ENCODE measurements at places on chromosomes 5 and 9.

GRCh38 chr9:127608104-127608966 lies 3.7 kb upstream of the STXBP1 start:
- DNase-seq = peak; percentile 83

- no peak for DNase-seq
These were observed 498.1 kb upstream of the TNC start for GRCh38 chr9:115615821-115616665.

DNA sequence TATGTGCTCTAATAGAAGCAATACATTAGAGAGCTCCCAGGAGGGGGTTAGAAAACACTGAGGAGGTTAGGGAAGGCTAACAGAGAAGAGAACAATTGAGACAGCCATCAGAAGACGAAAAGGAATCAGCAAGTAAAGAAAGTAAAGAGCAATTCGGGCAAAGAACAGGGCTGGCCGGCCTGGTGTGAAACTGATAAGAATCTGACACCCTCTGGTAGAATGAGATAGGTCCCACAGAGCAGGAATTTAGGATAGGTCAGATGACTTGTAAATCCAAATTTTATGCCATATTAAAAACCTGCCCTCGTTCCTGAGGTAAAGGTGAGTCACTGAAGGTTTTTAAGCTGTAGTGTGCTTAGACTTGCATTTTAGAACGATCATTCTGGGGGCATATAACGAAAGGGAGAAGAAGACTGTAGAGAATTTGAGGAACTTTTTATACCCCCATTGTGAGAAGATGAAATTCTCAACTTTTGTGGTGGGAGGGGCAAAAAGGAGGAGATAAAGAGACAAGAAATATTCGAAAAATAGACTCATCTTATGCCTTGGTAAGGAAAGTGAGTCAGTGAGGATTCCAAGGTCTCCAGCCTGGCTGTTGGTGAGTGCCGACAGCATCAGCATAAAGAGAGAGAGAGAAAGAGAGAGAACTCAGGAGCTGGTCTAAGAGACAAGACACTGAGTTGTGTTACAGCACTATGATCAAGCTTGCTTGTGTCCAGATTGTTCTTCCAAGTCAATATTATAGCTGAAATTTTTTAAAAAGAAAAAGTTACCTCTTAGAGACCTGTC lies 51.3 kb downstream of the TMEM167A start:
- no peak for DNase-seq

DNA sequence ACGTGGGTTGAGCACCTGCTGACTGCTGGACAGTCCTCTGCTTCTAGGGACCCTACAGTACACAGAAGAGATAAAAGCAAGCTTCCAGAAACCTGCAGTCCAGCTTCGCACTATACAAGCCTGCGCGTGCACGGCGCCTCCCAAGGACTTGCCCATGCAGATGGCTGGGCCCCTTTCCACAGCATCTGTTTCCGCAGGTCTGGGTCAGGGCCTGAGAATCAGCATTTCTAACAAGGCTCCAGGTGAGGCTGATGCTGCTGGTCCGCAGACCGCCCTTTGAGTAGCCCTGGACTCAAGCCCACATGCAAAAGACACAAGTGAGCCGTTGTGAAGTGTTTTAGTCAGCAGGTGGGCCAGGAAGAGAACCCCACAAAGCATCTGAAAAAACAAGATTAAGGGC lies 133.1 kb downstream of the HSD17B3 start:
- DNase-seq = no peak

GRCh38 chr9:37413311-37413710 lies 9.2 kb upstream of the GRHPR start:
- no peak for DNase-seq

DNA sequence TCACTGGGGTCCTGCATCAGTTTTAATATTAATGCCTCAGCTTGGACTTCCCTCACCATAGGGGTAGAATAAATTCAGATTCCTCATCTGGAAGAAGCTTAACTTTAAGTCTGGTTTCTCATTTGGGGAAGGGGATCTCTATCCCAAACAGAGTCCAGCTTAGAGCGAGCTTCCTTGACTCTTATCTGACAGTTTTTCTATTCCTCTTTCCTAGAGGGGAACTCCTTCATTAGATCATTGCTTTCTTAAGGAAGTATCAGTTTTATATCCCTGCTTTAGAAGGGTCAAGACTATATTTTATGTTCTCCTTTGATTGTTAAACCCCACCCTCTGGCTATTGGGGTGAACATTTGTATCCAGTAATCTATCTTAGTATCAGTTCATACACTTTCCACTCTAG lies 24.2 kb upstream of the CDC42SE2 start:
- no peak for DNase-seq

- DNase-seq = no peak
These were observed 596.9 kb downstream of the PDE4D start for GRCh38 chr5:59296317-59297264.

GRCh38 chr9:129865668-129866320 lies 30.5 kb downstream of the USP20 start:
- no peak for DNase-seq

GRCh38 chr9:102185962-102186361 lies 447.5 kb upstream of the GRIN3A start:
- DNase-seq = no peak

DNA sequence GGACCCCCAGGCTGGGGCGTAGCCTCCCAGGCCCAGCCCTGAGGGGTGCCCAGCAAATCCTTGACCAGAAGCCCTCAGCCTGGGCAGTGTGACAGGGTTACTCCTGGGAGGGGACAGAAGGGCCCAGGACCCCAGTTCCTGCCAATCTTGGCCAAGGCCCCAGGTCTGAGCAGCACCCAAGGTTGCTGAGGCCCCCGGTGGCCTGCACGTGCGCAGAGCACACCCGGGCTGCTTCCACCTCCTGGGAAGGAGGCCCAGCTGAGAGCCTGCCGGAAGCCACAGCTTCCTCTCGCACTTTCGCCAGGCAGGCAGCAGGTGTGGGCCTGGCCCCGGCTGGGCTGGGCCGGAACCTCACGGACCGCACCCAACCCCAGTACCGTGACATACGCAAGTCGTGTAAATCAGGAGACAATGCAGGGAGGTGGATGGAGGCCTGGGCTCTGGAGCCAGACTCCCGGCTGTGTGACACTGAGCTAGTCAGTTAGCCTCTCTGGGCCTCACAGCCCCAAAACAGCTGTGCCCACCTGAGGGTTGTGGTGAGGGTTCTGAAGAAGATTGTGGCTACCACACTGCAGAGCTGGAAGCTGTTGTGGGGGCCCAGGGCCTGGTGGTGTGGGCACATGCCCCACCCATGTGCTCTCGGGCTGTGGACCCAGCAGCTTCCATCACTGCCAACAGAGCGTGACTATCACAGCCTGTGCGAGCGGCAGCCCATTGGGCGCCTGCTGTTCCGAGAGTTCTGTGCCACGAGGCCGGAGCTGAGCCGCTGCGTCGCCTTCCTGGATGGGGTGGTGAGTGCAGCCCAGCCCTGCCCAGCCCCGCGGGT lies 5.1 kb downstream of the GRK6 start:
- no peak for DNase-seq

DNA sequence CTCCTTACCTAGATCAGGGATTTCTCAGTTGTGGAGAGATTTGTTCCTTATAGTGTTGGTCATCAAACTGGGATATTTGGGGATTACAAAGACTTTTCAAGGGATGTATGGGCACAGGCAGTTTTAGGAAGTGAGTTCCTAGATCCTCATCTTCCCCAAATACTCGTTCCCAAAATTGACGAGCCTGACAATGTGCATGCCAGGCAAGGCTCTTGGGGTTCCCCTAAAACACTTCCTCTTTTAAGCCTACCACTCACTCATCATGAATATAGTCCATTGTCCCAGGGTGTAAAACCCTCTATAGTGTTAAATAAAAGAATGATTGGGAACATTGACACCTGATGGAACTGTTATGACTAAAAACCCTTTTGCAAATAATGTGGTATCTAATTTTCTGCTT lies 26.4 kb downstream of the PDCD1LG2 start:
- DNase-seq = no peak

GRCh38 chr9:77449240-77450084 lies 198.7 kb downstream of the GNA14 start:
- no peak for DNase-seq

DNA sequence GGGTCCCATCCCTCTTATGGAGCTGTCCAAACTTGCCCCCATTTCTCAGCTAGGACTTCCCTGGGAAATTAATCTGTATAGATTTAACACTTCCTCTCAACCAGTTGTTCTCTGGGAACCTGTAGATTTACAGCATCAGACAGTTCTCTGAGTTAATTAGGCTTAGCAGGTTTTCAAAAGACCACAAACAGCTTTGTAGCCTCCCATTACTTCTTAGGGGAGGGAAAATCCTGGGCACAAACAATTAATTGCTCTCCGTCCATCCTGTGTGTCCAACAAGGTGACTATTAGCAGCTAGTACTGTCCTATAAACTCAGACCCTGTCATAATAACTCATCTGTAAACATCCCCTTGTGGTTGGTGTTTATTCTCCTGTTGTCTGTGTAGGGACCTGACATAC lies 197.9 kb downstream of the GOLPH3 start:
- no peak for DNase-seq

DNA sequence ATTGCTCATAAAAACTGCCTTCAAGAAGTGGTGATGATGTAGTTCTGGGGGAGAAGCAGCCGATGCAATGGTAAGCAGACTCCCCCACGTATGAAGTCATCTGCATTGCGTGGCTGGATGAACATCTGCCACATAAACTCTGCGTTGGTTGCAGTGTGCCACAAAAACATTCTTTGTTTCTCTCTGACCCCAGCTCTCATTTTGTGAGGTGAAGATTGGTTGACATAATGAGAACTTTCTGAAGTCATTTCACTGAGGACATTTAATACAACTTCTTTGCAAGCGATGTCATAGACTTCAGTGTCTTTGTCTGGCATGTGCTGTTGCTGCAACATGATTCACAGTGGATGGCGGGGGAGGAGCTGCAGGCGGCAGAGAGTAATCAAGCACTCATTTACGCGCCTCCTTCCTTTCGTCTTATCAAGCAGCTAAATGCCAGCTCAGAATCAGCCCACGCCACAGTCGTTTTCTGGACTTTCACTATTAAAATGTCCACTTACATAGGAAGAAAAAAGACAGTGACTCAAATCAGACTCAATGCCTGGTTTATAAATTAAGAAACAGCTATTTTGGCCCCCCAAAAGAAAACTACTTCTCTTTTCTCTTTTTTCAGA lies 91.5 kb upstream of the NFIL3 start:
- no peak for DNase-seq

GRCh38 chr9:88746029-88746742 lies 211.2 kb downstream of the NXNL2 start:
- no peak for DNase-seq

DNA sequence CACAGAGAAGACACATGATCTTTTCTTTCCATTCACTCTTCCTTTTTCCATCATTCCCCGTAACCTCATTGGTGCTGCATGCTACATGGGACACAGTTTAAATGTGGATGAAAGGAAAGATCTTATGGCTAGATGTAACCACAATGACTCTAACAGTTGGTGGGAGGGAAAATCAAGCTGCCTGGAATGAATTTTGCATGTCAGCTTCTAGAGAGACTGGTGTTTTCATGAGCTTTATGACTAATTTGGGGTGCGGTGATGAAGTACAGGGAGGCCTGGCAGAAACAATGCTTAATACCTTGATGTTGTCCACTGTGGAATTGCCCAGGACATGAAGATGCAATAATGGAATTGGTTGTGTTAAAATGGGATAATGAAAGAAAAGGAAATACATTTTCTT lies 55.9 kb upstream of the MYO10 start:
- no peak for DNase-seq

DNA sequence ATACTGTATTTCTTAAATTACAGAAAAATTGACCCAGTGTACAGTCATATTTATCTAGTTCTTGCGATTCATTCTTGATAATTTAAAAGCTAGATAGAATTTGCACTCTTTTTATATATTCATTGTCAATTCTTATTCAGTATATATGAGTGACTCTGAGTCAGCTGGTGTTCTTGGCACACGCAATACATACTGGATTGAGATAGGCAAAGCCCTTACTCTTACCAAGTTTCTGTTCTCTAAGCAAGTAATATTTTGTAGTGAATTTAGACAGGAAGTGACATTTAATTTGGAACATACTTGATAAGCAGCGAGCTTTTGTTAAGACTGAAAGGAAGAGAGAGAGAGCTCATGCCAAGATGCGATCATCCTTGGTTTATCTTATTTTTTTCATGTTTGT lies 57.7 kb downstream of the GPBP1 start:
- no peak for DNase-seq

DNA sequence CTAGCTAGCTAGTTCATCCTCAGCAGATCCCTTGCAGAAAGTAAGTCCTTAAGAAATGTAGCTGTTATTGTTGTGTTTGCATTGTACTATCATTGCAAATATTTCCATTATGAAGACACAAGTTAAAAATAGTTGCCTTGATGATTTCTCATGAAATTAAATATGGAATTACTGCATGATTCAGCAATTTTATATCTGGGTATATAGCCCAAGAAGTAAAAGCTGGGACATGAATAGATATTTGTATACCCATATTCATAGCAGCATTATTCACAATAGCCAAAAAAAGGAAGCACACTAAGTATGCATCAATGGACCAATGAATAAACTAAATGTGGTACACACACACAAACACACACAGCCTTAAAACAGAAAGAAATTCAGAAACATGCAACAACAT lies 6.8 kb downstream of the IFNB1 start:
- no peak for DNase-seq

GRCh38 chr9:79581388-79581787 lies 9.6 kb downstream of the TLE4 start:
- no peak for DNase-seq

DNA sequence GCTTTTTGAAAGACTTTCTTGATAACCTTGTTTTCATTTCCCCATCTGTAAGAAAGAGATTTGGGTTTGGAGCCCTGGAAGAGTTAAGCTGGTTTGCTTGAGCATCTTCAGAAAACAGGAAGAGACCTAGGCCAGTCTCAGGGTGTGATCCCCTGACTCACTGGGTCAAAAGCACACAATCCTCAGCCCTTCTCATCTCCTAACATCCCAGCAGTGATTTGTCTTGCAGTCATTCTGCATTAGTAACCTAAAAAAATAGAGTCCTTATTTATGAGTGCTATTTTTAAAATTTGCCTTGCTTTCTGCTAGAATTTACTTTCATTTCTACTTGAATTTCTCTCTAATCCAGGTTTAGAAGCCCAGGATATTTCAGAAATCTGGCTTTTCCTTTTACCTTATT lies 16.4 kb upstream of the ARSB start:
- DNase-seq = no peak

- no peak for DNase-seq
These were observed 9.8 kb upstream of the OLFM1 start for GRCh38 chr9:135077497-135078200.

- DNase-seq = no peak
These were observed 141.7 kb upstream of the MARCHF11 start for GRCh38 chr5:16321284-16321683.

GRCh38 chr5:3542769-3543168 lies 52.9 kb upstream of the IRX1 start:
- no peak for DNase-seq

- no peak for DNase-seq
These were observed 6.2 kb downstream of the RNF183 start for GRCh38 chr9:113296796-113297558.
